ENCODE measurements at places on chromosomes 2 and 18.

DNA sequence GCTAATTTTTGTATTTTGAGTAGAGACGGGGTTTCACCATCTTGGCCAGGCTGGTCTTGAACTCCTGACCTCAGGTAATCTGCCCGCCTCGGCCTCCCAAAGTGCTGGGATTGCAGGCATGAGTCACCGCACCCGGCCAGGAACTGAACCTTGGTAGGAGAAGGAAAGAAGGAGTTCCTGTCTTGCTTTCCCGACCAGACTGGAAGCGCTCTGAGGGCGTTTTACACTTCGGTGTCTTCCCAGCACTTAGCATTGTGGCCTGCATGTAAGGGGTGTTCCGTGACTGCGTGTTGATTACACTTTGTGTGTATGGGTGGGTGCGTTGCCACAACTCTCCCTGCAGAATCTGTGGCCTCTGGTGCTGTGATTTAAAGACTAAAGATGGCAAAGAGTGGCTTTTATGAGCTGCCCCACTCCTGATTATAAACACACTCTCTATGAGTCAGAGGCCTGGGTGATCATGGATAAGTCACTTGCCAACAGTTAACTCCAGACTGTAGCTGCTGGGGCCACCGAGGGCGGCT, 46.0 kb downstream of the ODC1 start:
- DNase-seq = no peak

DNA sequence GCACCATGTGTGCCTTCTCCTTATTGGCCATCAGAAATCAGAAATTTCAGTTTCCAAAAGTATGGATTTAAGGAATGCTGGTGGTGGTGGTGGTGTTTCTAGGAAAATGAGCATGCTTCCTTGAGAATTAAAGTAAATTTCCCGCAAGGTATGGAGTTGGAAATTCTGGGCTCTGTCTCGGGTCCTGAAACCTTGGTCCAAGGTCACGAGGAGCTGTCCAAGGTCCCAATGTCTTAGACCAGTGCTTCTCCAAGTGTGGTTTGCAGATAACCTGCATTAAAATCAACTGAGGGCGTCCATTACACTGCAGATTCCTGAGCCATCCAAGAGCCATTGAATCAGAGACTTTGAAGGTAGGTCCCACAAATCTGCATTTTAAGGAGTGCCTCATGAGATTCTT, 210.9 kb upstream of the PKDCC start:
- DNase-seq = no peak

DNA sequence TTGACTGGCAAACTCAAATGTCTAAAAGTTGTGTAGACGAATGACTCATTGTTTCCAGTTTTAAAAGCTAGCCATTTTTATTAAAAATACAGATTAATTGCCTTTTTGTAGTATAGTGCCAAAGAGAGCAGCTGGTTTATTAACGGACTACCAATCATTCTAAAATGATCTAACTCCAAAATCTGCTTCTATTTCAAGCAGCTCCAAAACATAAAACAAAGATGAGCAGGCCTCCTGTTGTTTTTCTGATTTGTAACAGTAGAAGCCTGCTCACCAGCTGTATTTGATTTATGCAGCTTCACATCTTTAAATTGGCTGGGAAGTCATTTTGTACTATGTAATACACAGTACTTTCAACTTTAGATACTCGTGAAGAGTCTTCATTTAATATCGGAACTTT, 171.8 kb downstream of the UBR3 start:
- no peak for DNase-seq

DNA sequence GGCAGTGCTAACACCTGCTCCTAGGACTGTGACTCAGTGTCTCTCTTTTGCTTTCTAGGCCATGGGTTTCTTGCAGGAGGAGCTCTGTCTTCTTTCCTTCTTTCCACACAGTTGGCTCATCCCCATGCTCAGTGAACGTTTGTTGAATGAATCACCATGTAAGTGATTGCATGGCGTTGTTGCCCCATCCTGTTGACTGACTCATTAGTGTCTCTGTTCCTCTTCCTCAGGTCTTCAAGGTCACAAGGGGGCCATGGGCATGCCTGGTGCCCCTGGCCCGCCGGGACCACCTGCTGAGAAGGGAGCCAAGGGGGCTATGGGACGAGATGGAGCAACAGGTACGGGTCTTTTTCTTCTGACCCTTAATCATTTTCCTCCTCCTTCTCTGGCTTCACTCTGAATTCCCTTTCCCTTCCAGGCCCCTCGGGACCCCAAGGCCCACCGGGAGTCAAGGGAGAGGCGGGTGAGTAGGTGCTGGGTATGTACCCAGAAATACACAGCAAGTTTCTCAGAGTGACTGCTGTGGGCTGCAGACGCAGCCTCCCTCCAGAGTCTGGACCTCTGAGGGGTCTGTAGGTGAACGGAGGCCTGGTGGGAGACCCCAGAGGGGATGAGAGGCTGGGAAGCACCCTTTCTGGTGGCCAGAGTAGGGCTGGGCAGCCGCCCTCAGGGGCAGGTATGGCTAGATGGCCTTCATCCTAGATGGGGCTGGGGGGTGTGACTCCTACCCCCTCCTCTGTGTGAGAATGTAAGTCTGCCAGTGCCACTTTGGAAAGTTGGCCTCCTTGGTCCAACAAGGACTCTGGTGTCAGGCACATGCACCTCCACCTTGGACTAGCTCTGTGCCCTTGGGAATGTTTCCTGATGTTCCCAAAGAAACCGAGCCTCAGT, 32.4 kb downstream of the MARCO start:
- no peak for DNase-seq

GRCh38 chr2:68274022-68274421, 21.7 kb upstream of the PPP3R1 start:
- no peak for DNase-seq

DNA sequence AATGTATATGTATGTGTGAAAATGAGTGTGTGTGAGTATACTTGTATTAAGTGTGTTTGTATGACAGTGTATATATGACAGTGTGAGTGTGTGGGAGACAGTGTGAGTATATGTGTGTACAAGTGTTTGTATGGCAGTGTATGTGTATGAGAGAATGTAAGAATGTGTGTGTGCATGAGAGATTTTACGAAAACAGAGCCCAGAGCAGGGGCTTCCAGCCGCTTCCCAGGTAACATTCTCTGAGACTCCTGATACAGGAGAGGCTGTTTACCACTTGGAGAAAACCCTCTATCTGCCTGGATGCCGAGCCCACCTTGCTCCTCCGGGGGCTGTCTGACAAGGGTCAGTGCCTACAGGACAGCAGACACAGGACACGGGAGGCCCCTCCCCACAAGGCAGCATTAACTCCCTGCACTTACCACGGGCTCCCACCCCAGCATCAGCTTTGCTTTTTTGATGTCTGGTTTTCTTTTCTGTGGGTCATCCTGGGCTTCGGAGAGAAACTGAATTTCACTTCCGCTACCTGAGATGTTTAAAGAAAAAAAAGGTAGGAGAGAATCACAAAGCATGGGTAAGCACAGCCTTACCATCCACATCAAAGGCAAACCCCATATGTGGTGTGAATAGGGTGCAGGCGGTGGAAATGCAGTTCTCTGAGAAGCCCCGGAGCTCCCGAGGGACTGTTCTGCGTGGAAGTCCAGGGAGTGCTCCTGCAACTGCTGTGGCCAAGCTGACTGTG, 97.6 kb downstream of the UXS1 start:
- DNase-seq = no peak

DNA sequence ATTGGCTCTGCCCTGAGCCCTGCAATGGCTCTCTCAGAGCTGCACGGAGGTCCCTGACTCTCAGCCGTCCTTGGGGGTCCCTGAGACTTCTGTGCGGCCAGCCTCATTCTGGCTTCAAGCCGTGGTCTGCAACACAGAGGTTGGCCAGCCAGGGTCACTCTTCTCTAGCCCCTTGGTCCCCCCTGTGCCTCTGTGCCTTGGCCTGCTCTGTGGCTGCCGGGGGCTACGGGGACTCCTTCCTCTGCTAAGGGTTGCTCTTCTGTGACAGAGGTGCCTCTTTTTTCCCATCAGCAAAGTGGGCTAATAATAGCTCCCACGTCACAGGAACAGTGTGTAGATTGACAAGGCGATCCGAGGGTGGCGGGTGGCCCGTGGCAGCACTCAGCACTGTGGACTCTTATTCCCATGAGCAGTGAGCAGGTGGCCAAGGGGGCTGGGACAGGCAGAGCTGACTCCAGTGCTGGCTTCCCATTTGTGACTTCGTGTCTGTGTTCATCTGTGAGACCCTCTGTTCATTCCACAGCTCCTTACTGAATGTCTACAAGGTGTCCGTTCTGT, 19.4 kb downstream of the INHBB start:
- DNase-seq = no peak

- DNase-seq = peak; percentile 3
These were observed 118.7 kb downstream of the VAPA start for GRCh38 chr18:10032331-10033015.

GRCh38 chr2:1231466-1232063, 181.7 kb upstream of the TPO start:
- DNase-seq = no peak

DNA sequence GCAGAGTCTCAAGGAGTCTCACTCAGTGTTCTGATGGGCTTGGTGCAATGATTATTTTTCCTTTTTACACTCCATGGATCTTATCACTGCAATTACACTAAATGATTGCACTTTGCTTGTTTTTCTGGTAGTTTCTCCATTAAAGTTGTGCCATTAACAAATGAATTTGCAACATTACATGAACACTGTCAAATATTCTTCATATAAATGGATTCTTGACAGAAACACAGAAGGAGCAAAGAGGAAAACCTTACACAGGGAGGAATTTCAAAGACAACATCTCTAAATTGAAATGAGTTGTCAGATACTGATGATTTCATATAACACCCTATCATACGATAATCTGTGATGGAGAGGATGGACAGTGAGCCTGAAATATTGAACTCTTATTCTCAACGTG, 65.4 kb upstream of the CHST9 start:
- no peak for DNase-seq

DNA sequence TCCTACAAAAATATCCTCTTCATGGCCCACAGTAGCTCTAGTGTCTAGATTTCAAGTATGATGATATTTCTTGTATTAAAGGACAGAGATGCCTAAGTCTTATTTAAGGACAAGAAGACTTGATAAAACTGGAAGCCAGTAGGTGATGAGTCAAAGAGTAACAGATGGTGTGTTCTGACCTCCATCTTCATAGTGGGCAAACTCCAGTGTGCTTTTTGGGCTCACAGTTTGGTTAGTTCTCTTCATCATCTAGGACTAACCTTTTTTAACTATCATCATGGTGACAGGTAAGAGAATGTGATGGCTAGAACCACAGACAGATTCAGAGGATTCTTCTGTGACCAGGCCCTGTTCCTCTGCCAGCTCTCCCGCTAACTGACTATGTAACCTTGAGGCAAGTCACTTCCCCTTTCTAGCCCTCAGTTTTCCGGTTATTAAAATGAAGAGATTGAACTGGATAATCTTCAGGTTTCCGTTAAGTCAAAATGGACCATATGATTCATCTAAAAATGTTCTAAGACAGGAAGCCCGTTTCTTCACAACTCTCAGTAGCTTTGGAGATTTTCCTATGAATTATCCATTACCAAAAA, 140.3 kb upstream of the RASGRP3 start:
- DNase-seq = no peak

GRCh38 chr2:198698230-198698629, 759.5 kb downstream of the SATB2 start:
- DNase-seq = no peak

DNA sequence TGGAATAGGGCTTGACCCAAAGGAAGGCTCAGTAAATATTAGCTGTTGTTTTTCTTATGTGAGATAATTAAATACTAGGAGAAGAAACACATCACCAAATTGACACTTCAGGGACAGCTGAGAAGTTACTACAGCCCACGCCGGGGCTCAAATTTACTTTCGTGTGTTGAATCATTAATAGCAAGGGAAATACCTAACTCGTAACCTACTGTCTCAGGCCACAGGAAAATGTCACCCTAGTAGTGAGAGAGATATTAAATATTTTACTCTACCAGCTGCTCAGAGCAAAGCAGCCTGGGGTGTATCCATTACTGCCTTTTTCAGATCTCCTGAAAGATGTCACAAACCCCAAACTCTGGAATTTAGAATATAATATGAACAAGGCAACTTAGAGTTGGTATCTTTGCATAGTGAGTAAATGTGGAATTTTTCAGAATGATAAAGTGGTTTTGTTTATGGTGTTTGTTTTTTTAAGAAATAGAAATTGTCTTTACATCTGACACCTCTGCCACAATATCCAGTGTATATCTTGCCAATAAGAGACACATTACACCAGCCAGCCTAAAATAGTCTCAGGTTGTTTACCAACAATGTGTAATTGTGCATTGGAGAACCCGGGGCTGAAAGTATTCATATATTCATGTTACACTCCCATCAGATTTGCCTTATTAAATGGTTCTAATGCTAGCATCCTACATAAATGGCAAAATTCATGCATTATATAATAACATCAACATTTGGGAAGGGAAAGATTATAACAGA, 48.4 kb downstream of the ATP8B1 start:
- no peak for DNase-seq

DNA sequence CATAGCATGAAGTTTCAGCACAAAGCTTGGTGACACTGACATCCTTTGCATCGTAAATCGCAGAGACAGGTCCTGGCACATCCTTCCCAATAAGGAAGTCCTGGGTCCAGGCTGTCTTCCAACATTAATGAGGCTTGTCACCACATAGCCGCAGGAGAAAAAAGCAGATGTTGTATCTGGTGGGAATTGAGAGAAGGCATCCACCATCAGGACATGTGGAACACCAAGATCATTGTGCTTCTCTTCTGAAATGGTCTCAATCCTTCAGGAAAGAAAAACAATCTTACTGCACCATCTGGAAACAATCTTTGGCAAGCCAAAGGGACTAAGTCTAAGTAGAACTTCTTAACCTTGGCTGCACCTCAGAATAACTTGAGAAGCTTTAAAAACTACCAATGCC, 119.0 kb upstream of the ARHGAP28 start:
- DNase-seq = no peak

GRCh38 chr2:16294791-16295190, 354.4 kb downstream of the MYCN start:
- no peak for DNase-seq

GRCh38 chr2:211086049-211086448, 529.6 kb downstream of the CPS1 start:
- no peak for DNase-seq

GRCh38 chr2:118032169-118033013, 18.5 kb upstream of the CCDC93 start:
- no peak for DNase-seq

GRCh38 chr18:73462092-73462491, 594.3 kb upstream of the NETO1 start:
- no peak for DNase-seq

DNA sequence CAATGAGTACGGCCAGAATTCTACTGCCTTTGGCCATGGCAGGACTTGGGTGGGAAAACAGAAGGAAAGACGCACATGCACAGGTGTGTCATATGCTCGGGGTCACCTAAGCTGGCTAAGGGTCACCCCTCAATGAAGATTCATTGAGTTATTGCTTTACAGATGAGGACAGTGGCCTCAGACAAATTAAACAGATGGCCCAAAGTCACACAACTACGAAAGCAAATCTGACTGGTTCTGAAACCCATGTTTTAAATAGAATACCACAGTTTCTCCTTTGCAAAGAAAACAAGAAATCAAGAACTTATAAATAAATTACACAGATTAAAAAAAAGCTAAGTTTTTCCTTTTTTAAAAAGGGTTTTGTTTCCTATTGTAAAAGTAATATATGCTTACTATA, 70.5 kb downstream of the ID2 start:
- no peak for DNase-seq

Data from stimulated activated CD8-positive, alpha-beta memory T cell treated with anti-CD3 and anti-CD28 coated beads, Interleukin-7, amount 100 ng/mL, for 1 hour (primary cell).